ENCODE measurements at places on chromosomes 13 and 19. TPM values are rescaled to one million over a fixed set of nuclear protein-coding genes. Genes with fewer than 3 reads are reported as not detected.

ZNF433 gene
- polyA plus RNA-seq, result 4.5 TPM

SLITRK6 gene
- not detected for polyA plus RNA-seq

CACNG8 gene
- not detected for polyA plus RNA-seq

EDDM13 gene
- polyA plus RNA-seq, result 4.5 TPM

TIMM50 gene
- 65.2 TPM for polyA plus RNA-seq

ZNF583 gene
- polyA plus RNA-seq, result 14.1 TPM

MAP4K1 gene
- 67.0 TPM for polyA plus RNA-seq

CEACAM6 gene
- polyA plus RNA-seq, result not detected

LRRC8E gene
- polyA plus RNA-seq, result not detected

CEACAM4 gene
- not detected for polyA plus RNA-seq

TSSK6 gene
- polyA plus RNA-seq, result 0.96 TPM

INAFM1 gene
- 3.9 TPM for polyA plus RNA-seq

PRX gene
- polyA plus RNA-seq, result 13.0 TPM

KRTDAP gene
- not detected for polyA plus RNA-seq

CLEC17A gene
- polyA plus RNA-seq, result not detected

PRTN3 gene
- polyA plus RNA-seq, result not detected

PBX4 gene
- 0.82 TPM for polyA plus RNA-seq

CLDND2 gene
- polyA plus RNA-seq, result not detected

CGB2 gene
- polyA plus RNA-seq, result not detected

GYS1 gene
- polyA plus RNA-seq, result 32.9 TPM

TEX29 gene
- polyA plus RNA-seq, result not detected

GATAD2A gene
- 8.8 TPM for polyA plus RNA-seq

CPT1C gene
- polyA plus RNA-seq, result not detected

Measured in immature natural killer cell (primary cell).